ENCODE measurements at places on chromosomes 4 and X.

DNA sequence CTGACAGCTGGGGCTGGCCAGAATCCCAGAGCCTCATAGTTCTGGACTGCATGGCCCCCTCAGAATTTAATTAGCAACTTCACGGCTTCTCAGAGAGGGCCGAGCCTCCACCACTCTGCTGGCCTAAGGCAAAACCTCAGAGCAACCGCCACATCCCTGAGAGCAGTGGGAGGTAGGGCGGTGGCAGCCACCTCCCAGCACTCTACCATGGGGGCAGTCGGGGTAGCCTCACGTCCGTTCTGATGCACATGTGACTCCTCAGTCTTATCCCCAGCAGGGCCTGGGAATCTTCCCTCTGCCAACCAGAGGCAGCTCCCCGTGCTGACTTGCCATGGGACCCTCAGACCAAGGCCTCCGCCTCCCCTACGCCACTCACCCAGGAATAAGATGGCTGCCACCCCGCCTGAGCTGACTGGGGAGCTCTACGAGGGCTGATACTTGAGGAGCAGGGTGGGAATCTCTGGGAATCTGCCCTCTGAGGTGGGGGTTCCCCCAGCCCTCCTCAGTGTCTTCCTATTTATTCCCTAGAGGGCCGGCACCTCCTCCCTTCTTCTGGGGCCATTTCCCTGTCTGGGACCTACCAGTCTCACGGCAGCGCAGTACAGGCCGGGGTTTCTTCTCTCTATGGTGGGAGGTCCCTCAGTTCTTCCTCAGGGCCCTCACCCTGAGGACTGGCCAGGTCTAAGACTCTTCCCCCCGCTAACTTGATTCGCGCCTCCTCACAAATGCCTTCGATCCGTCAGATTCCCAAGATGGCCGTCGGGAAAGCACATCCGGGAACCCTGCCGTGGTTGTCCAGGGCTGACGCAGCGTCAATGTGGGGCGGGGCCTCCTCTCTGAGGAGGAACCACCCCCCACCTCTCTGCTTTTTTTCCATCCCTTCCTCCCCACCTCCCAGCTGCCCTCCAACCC lies at the start of gene MAGEC2:
Gene MAGEC2 (minus strand): TSS at position 769 of the 912 bp plus-strand sequence. CDS start 1,303 bp downstream, outside the sequence.
- H3K36me3 ChIP-seq, result peaks cover 5% of the 10 kb centered on the region
- H3K27ac ChIP-seq, result no peak within 1 kb of the TSS
- no peak within 1 kb of the TSS for H3K4me3 ChIP-seq

DNA sequence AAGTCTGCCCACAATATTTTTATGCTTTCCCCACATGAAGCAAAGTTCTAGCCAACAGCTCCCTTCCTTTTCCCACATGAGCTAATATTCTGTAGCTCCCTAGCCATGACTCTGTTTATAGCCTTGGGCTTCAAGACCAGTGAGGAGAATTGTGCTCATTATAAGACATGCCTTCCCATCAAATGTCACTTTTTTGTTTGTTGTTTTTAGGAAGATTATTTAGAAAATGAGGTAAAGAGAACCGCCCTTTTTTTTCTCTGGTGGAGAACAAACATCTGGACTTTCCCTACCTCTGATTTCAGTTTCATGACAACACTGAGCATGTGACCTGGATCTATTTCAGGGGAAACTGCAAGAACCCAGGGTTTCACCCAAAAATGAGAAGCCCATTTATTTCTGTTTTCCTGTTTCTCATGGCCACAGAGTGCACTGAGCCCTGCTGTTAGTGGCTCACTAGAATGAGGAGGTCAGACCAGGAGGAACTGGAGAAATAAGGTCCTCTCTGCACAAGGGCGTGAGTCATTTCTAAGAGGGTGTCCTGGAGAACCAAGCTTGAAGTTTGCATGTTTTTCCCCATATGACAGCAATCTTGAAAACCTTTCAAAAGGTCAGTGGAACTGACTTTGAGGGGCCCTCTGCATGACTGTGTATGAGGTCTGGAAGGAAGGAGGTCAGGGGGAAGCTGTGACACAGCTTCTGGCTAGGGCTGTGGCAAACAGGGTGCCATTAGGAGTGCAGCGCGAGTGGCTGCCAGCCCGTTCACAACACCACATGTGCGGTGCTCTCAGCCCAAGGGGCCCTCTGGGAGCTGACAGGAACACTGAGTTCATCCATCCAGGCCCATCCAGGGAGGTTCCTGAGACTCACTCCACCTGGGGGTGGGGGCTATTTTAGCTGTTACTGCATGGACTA lies 55.2 kb downstream of the CHST7 start:
- no peak for DNase-seq
- H3K4me3 ChIP-seq, result peak overlapping the region; percentile 70
- no peaks in the 10 kb centered on the region for H3K36me3 ChIP-seq
- H3K27ac ChIP-seq, result peak overlapping the region; percentile 49
- H3K4me1 ChIP-seq, result peaks cover 14% of the 10 kb centered on the region

DNA sequence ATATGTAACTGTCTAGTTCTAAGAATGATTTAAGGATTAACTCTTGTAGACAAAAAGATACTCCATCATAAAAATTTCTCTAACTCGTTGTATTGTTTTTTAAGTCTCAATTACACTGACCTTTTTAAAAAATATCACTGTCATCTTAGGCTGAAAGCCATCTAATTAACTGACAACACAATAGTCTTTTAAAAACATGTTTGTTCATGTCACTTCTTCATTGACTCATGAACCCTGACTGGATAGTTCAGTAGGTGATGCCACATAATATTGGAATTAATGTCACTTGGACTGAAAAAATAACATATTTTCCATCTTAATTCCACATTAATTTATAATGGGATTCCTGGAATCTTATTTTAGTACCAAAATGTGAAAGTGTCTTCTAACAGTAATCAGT lies 179.3 kb downstream of the ADGRL3 start:
- H3K36me3 ChIP-seq, result peaks cover 4% of the 10 kb centered on the region
- no peaks in the 10 kb centered on the region for H3K4me1 ChIP-seq
- no peaks in the 10 kb centered on the region for H3K27me3 ChIP-seq
- H3K4me3 ChIP-seq, result no peak overlapping the region
- DNase-seq, result no peak

DNA sequence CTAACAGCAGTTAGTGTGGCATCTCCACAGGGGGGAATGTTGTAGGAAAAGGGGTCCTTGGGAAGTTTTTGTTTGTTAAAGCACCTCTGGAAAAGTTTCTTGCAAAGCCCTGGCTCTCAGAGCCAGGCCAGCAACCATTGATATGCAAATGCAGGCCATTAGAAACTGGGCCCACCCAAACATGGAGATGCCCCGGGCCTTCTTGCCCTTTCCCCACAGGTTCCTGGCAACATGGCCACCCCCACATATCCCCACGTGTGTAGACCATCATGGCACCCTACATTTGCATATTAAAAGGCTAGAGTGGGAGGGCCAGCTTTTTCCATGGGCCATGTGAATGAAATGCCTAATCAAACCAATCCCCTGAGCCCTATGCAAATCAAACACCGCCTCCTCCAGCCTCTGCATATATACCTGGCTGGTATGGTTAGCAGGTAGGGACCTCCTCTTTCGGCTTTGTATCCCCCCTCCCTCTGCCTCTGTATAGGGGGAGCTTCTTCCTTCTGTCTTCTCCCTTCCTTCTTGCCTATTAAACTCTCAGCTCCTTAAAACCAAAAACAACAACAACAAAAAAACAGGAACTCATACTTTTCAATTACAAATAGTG lies 44.0 kb upstream of the ZCCHC13 start:
- no peak overlapping the region for H3K4me3 ChIP-seq
- H3K36me3 ChIP-seq, result peaks cover 5% of the 10 kb centered on the region

GRCh38 chr4:39730072-39730471 lies 32.1 kb downstream of the UBE2K start:
- peaks cover 15% of the 10 kb centered on the region for H3K4me1 ChIP-seq
- H3K27me3 ChIP-seq, result no peaks in the 10 kb centered on the region
- H3K27ac ChIP-seq, result no peak overlapping the region

DNA sequence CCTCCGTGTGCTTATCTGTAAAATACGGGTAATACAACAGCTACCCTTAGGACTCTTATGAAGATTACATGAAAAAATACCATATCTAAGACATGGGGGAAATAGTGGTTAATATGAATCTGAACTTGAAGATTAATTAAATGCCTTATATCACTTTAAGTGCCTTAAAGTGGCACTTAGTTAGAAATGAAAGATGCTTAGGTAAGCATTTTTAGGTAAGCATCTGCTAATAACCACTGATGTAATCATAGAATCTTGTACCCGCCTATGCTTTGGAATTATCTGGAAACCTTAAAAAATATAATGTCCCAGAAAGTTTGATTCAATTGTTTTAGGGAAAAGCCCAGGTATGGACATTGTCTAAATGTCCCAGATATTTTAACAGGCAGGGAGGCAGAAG lies 12.2 kb downstream of the CLNK start:
- no peaks in the 10 kb centered on the region for H3K27me3 ChIP-seq
- peaks cover 10% of the 10 kb centered on the region for H3K36me3 ChIP-seq
- peaks cover 36% of the 10 kb centered on the region for H3K4me1 ChIP-seq
- peak overlapping the region; percentile 80 for H3K27ac ChIP-seq

GRCh38 chrX:39626749-39627148 lies 471.0 kb downstream of the BCOR start:
- no peaks in the 10 kb centered on the region for H3K36me3 ChIP-seq
- H3K27me3 ChIP-seq, result no peaks in the 10 kb centered on the region
- H3K4me3 ChIP-seq, result no peak overlapping the region
- no peak for DNase-seq
- no peak overlapping the region for H3K27ac ChIP-seq

DNA sequence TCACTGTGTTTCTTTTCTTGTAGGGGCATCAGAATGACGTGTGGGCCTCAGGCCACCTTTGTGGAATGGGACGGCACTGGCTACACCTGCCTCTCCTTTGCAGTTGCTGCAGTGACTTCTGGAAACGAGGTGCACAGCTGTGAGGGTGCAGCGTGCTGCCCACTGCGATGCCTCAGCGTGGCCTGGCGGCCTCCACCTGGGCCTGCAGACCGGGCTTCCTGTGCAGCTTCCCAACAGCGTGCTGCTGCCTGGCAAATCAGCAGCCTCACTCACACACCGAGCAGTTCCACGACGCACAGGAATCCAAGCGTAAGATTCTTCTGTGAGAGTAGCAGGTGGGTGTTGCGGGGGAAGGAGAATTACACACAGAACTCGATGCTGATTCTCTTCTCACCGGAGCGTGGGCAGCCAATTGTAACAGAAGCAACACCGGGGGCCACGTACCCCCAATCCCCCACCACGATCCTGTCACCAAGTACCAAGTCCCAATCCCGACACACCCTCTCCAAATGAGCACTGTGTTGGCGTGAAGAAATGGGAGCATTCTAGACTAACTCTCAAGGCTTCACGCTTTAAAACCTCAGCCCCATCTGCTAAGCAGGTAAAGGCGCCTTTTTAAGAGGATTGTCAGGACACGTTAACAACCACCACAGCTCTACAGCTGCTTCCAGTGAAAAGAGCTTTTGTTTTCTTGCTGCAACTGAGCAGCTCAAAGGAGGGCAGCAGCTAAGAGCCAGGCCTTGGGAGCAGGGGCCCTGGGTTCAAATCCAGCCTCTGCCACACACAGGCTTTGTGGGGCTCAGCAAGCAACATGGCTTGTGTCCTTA lies 16.9 kb downstream of the WDR1 start:
- peaks cover 91% of the 10 kb centered on the region for H3K4me1 ChIP-seq
- H3K27ac ChIP-seq, result peak overlapping the region; percentile 94
- H3K36me3 ChIP-seq, result peaks cover 22% of the 10 kb centered on the region
- peak overlapping the region; percentile 69 for H3K4me3 ChIP-seq
- DNase-seq, result no peak

DNA sequence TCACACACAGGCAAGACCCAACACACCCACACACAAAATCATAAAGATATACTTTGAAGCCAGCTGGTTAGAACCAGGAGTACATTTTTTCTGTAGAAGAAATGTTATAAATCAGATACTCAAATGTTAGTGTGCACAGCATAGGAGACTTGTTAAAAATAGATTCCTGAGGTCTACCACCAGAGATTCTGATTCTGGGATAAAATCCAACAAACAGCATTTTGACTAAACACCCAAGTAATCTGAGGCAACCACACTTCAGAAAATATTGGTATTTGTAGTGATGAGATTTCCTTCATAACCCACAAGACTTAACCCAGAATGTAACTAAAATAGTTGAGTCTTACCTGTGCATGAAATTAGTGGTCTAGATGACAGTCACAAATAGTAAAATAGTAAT lies 301.8 kb downstream of the HNRNPD start:
- no peak overlapping the region for H3K27ac ChIP-seq
- no peaks in the 10 kb centered on the region for H3K4me1 ChIP-seq
- H3K4me3 ChIP-seq, result no peak overlapping the region
- H3K36me3 ChIP-seq, result no peaks in the 10 kb centered on the region

DNA sequence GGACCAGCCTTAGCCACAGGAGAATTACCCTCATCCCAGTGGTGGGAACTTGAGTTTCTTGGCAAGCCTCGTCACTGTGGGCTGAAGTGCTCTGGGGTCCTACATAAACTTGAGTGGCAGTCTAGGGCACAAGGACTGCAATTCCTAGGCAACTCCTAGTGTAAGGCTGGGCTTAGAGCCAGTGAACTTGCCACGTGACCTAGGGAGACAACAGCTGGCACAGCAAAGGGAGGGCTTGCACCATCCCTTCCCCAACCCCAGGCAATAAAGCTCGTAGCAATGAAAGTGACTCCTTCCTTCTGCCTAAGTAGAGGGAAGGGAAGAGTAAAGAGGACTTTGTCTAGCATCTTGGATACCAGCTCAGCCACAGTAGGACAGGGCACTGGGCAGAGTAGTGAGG lies 81.8 kb downstream of the TEX11 start:
- H3K4me3 ChIP-seq, result no peak overlapping the region
- DNase-seq, result no peak
- peaks cover 22% of the 10 kb centered on the region for H3K27me3 ChIP-seq
- no peaks in the 10 kb centered on the region for H3K4me1 ChIP-seq

DNA sequence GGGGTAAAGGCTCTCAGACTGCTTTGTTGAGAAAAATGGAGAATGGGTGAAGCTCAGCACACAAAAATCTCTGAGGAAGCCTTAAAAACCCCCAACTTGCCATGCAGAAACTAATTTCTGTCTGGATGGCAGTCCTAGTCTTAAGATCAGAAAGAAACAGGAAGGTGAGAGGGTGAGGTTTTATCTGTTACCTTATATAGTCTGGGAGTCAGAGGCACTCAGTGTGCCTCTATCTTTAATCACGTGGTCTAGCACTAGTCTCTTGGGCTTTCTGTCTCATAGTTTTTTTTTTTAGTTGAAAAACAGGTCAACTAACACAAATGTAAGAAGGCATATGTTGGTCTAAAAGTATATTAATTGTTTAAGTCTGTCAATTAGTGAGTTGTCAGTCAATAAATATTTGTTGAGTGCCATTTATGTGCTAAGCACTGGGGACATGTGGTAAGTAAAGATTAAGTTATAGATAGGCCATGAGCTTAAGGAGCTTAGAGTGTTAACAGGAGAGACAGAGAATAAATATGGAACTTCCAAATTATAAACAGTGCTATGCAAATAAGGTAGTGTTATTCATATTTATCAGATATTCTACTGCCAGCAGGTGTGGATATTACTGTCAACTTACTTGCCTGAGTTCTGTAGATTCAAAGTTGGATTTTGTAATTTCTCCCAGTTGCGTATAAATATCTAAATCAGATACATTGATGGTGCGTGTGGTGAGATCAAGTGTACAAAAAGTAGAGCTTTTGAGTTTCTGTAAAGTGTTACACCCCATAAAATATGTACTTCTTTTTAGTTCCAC lies 7.0 kb downstream of the CYBB start:
- peak overlapping the region; percentile 22 for H3K27ac ChIP-seq
- H3K36me3 ChIP-seq, result no peaks in the 10 kb centered on the region
- H3K4me1 ChIP-seq, result peaks cover 20% of the 10 kb centered on the region

- no peak for DNase-seq
- H3K27me3 ChIP-seq, result peaks cover 26% of the 10 kb centered on the region
- no peaks in the 10 kb centered on the region for H3K4me1 ChIP-seq
- H3K27ac ChIP-seq, result no peak overlapping the region
- H3K36me3 ChIP-seq, result no peaks in the 10 kb centered on the region
Measured at GRCh38 chrX:108029928-108030711, 14.7 kb upstream of the VSIG1 start.

Data from natural killer cell treated with Interleukin-12 subunit alpha and Interleukin-12 subunit beta and Interleukin-15 and Interleukin-18, amount 100 ng/mL, for 72 hours (primary cell).